ENCODE measurements at places on chromosomes 4 and X. TPM values are rescaled to one million over a fixed set of nuclear protein-coding genes. Genes with fewer than 3 reads are reported as not detected.
A peak's percentile ranks its signal among the peaks of the same experiment; 100 is the strongest.

Gene TLR3
- total RNA-seq = 7.9 TPM

Gene MTMR1
- 23.6 TPM for total RNA-seq

Gene RAB33A
- 16.7 TPM for total RNA-seq

DNA sequence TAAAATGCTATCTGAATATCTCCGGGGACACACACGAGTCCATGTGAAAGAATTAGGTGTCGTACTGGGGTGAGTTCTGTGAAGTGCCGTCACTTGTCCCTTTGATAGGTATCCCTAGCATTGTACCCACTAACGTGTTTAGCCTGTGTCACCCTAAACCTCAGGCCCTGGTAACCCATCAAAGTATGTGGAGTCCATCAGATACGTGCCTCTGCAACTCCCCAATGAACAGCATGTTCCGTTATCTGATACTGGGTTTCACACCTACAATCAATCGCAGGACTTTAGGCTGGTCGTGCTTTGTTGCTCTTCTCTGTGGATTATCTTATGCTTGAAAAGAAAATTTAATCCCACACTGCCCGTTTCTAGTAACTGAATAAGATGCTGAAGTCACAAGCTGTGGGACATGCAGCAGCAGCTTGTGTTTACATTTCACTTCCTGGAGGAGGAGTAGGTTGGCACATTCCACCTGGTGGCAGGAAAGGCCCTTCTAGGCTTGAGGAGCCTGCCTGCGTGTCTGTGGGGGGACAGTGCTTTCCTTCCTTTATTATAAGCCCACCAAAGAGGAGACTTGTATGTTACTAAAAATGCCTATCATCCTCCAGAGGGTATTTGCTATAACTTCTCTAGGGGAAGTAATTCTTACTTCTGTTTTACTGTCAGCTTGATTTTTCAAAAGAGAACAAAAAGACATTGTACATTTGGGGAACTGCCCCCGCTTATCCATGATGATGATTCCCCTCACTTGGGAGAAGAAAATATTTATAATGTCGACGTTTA is 127.2 kb downstream of the FNIP2 start:
- no peak overlapping the region for H3K4me3 ChIP-seq
- H3K4me1 ChIP-seq = peaks cover 16% of the 10 kb centered on the region
- no peaks in the 10 kb centered on the region for H3K27me3 ChIP-seq
- H3K27ac ChIP-seq = peak overlapping the region; percentile 87
- peaks cover 28% of the 10 kb centered on the region for H3K36me3 ChIP-seq

- peaks cover 14% of the 10 kb centered on the region for H3K36me3 ChIP-seq
- H3K4me1 ChIP-seq = peaks cover 8% of the 10 kb centered on the region
- H3K27ac ChIP-seq = no peak overlapping the region
- DNase-seq = no peak
- no peak overlapping the region for H3K4me3 ChIP-seq
- H3K27me3 ChIP-seq = no peaks in the 10 kb centered on the region
Measured at GRCh38 chrX:2376166-2376565, 124.6 kb downstream of the DHRSX start.

DNA sequence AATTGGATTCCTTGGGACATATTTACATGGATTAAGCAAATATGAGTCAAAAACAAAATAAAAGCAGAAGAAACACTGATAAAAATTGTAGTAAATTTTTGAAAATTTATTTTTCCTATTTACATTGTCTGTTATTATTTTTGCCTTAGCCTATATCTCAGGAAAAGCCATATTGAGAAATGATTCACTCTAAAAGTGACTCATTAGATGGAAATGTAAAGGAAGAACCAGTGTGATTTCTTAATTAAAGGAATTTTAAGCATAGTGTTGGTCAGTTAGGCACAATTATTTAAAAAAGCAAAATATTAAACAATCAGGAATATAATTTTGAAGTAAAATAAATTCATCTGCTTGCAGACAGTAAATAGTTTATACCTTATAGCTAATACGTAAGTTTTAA is 167.4 kb upstream of the NAP1L5 start:
- DNase-seq = no peak
- H3K4me1 ChIP-seq = peaks cover 13% of the 10 kb centered on the region
- H3K27me3 ChIP-seq = no peaks in the 10 kb centered on the region

Gene PCDH7
- total RNA-seq = 72.3 TPM

DNA sequence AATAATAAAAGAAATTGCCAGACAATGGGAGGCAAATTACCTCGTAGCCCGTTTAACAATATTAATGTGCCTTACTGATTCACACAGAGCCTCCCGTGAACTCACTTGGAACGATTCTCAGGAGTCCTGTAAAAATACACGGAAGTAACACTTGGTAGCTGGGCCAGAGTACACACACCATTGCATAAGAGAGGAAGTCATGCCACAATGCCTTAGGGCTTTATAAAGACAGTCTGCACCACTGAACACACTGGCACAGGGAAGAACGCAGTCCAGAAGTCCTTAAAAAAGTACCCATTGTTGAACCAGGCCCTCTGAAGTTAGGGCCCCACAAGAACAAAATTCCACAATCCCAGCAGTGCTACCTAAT is 15.1 kb downstream of the SLC2A9 start:
- H3K27me3 ChIP-seq = no peaks in the 10 kb centered on the region
- H3K36me3 ChIP-seq = no peaks in the 10 kb centered on the region
- H3K4me3 ChIP-seq = no peak overlapping the region
- peaks cover 26% of the 10 kb centered on the region for H3K4me1 ChIP-seq

Gene FOXP3
- total RNA-seq = 0.28 TPM

GRCh38 chr4:24686866-24687692 is 102.7 kb upstream of the DHX15 start:
- H3K4me1 ChIP-seq = no peaks in the 10 kb centered on the region
- H3K27ac ChIP-seq = no peak overlapping the region
- DNase-seq = no peak
- H3K36me3 ChIP-seq = no peaks in the 10 kb centered on the region

GRCh38 chr4:142351958-142352357 is 494.1 kb downstream of the INPP4B start:
- H3K36me3 ChIP-seq = no peaks in the 10 kb centered on the region
- H3K27me3 ChIP-seq = no peaks in the 10 kb centered on the region
- no peak for DNase-seq
- H3K4me3 ChIP-seq = peak overlapping the region; percentile 18
- H3K27ac ChIP-seq = peak overlapping the region; percentile 86

All from chondrocyte (in vitro differentiated cells).